ENCODE measurements at places on chromosomes 1 and 21.

DNA sequence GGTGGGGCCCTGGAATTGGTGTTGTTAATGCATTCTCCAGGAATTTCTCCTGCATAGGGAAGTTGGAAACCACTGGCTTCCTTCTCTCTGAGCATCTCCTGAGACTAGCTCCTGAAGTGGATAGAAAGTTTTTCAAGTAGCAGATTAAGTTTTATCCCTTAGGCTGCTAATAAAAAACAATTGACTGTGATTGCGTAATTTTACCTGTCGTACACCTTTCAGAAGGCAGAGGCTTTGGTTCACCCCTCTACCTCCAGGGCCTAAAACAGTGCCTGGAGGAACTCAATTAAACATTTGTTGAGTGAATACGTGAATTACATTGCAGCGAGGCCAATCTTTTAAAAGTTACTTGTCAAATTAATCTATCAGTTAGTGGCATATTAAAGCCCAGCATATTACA, 3.4 kb downstream of the ITSN1 start:
- DNase-seq, result no peak

DNA sequence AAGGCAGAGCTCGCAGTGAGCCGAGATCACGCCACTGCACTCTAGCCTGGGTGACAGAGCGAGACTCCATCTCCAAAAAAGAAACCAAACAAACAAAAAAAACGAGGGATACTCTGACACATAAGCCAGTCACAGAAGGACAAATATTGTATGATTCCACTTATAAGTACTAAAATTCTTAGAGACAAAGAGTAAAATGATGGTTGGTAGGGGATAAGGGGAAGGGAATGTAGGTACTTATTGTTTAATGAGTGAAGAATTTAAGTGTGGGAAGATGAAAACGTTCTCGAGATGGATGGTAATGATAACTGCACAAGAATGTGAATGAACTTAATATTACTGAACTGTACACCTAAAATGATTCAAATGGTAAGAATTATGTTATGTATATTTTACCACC, 66.7 kb upstream of the GUCA2A start:
- no peak for DNase-seq

DNA sequence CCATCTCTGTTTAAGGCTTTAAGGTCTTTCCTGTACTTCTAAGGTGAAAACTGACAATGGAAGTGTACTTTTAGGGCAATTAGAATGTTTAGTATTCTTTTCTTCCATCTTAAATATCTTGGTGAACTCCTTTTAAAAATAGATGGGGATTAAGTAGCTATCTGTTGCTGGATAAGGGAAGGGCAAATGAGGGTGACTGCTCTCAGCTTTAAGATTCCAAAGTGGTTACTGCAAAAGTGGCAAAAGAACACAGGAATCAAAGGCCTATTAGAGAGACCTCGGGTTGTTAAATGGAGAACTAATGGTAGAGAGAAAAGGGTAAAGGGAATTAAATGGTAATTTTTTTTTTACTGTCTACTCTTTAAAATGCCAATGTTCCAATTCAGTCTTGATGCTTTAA, 774.1 kb upstream of the B3GALT2 start:
- no peak for DNase-seq

DNA sequence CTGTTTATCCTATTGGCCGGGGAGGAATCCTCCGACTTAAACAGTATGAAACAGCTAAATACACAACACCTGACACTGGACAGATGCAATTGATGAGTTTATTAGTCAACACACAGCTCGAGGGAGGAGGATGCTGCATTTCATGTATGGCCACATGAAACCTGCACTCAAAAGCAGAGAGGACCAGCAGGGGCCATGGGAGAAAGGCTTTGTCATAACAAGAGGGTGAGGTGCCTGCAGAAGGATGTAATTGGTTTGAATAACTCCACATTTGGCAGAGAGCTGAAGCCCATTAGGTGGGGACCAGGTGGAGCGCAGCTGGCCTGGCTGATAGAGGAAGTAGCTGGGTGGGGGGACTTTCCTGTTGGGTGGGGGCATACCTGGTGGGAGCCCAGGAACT, 599.1 kb downstream of the PTPRU start:
- no peak for DNase-seq

GRCh38 chr1:221032637-221033280, 153.5 kb downstream of the HLX start:
- no peak for DNase-seq

DNA sequence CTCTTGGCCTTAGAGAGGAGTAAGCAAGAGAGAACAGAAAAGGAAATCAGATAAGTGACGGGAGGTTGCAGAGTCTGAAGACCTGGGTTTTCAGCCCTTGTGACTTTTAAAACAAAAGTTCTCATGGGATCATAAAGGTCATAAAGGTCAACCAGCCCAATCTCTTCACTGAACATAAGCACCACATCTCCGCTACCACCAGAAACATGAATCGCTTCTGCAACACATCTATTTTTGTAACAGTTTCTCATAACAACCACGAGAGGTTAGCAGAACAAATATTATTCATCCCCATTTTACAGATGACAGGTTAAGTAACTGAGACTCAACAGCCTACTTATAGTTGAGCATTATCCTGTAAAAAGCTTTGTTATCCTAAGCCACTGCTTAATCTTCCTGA, 5.9 kb downstream of the TRAPPC3 start:
- no peak for DNase-seq
